Spinal cord (tissue), 10 donors: ENCODE measurements at places on chromosomes 1 and 21. TPM values are rescaled to one million over a fixed set of nuclear protein-coding genes. Genes with fewer than 3 reads are reported as not detected.

The CYP4A11 gene
- total RNA-seq, result 0.69 TPM

The CCDC185 gene
- not detected for total RNA-seq

The MAN1C1 gene
- 18.4 TPM for total RNA-seq

The PLXNA2 gene
- 22.0 TPM for total RNA-seq

The OR14K1 gene
- total RNA-seq, result not detected

The SRGAP2B gene
- total RNA-seq, result 56.2 TPM

The PLA2G5 gene
- total RNA-seq, result 2.1 TPM

The TEKT2 gene
- 2.2 TPM for total RNA-seq

The ATXN7L2 gene
- 7.1 TPM for total RNA-seq

The GBP4 gene
- 3.3 TPM for total RNA-seq

The SIM2 gene
- 0.06 TPM for total RNA-seq

The OXCT2 gene
- 3.0 TPM for total RNA-seq

The ANKRD65 gene
- total RNA-seq, result 1.8 TPM

The RYR2 gene
- total RNA-seq, result 31.2 TPM

The HIVEP3 gene
- 6.7 TPM for total RNA-seq

The FCRLB gene
- 0.88 TPM for total RNA-seq
